ENCODE measurements at places on chromosomes 13 and 19. TPM values are rescaled to one million over a fixed set of nuclear protein-coding genes. Genes with fewer than 3 reads are reported as not detected.

DNA sequence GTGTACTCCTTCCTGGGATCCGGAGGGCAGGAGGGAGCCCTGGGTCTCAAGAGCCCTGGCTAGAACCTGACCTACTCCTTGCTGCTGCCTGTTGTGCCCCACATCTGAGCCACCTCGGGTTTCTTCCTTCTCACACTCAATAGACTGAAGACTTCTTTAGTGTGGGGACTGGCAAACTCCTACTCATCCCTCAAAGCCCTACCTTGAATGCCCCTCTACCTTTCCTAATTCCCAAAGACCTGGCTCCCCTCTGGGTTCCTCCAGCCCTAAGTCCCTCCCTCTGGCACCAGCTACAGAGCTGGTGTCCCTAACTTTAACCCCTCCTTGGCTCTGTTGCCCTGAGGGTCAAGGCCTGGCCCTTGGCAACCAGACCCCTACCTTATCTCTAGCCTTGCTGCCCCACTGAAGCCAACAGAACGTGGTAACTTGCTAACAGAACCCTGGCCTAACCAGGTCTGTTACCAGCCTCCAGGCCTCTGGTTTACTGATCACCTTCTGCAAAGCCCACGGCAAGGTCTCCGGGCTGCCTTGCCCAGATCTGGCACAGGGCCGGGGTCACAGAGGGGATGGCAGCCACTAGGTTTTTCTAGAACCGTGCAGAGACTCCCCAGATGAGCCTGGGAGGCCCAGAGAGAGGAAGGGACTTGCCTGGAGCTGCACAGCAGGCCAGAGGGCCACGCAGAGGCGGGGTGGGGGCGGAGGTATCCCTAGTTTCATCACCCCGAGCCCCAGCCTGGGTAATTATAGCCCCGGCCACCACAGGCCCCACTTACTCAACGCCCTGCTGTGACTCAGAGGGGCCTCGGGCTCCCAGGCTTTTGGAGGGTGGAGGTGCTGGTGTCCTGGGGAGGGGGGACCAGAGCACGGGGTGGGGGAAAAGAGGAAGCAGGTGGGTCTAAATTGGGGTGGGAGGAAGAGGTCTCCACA is 15.3 kb downstream of the ZBTB7A start:
- peaks cover 50% of the 10 kb centered on the region for H3K36me3 ChIP-seq
- peak overlapping the region; percentile 35 for H3K4me3 ChIP-seq
- H3K27me3 ChIP-seq = no peaks in the 10 kb centered on the region
- H3K27ac ChIP-seq = peak overlapping the region; percentile 56
- H3K4me1 ChIP-seq = peaks cover 42% of the 10 kb centered on the region

DNA sequence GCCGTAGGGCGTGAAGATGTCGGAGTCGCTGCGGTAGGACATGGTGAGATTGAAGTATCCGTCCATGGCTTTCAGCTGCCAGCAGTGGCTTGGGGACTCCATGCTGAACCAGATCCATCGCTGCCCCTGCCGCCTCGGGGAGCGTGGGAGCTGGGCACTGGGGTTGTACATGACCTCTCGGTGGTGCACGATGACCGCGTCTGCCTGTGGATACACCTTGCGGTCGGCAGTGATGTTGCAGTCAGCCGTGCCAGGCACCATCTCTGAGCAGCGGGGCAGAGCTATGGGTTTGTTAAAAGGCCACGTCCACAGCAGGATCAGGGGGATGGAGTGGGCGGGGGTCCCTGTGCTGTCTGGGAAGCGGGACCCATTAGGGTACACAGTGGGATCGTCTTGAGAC is 7.4 kb downstream of the FUT6 start:
- H3K4me1 ChIP-seq = peaks cover 6% of the 10 kb centered on the region
- no peaks in the 10 kb centered on the region for H3K27me3 ChIP-seq
- no peak overlapping the region for H3K27ac ChIP-seq

DNA sequence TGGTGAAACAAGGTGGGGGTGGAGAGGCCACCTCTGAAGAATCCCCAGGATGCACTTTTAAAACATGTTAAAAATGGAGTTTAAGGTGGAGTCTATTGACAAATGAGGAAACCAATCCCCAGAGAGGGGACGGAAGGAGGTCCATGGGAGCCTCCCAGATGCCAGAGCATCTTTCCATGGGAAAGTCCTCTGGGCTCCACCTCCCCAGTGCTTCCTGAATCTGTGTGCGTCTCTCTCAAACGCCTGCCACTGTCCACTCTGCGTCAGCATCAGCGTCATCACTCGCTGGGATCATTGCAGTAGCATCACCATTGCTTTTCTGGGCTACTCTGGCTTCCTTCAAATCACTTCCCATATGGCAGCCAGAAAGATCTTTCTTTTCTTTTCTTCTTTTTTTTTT is 6.2 kb downstream of the GPR4 start:
- no peaks in the 10 kb centered on the region for H3K36me3 ChIP-seq
- no peak for DNase-seq
- H3K4me1 ChIP-seq = peaks cover 34% of the 10 kb centered on the region
- no peak overlapping the region for H3K27ac ChIP-seq
- no peak overlapping the region for H3K4me3 ChIP-seq
- H3K27me3 ChIP-seq = peaks cover 73% of the 10 kb centered on the region

DNA sequence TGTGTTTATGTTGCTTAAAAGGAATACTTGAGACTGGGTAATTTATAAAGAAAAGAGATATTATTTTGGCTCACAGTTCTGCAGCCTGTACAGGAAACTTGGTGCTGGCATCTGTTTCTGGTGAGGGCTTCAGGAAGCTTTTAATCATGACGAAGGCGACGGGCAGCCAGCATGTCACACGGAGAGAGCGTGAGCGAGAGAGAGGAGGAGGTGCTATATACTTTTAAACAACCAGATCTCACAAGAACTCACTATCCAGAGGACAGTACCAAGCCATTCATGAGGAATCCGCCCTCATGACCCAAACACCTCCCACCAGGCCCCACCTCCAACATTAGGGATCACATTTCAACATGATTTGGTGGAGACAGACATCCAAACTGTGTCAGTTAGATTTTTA is 163.4 kb upstream of the TSC22D1 start:
- H3K4me3 ChIP-seq = no peak overlapping the region
- no peak overlapping the region for H3K27ac ChIP-seq
- peaks cover 6% of the 10 kb centered on the region for H3K27me3 ChIP-seq
- no peaks in the 10 kb centered on the region for H3K36me3 ChIP-seq
- H3K4me1 ChIP-seq = no peaks in the 10 kb centered on the region

GRCh38 chr13:42497798-42498197 is 76.2 kb upstream of the TNFSF11 start:
- peaks cover 16% of the 10 kb centered on the region for H3K36me3 ChIP-seq
- no peaks in the 10 kb centered on the region for H3K27me3 ChIP-seq
- no peak overlapping the region for H3K4me3 ChIP-seq
- DNase-seq = peak; percentile 70

Gene SLITRK6
- not detected for total RNA-seq

- no peaks in the 10 kb centered on the region for H3K27me3 ChIP-seq
- H3K4me1 ChIP-seq = no peaks in the 10 kb centered on the region
- H3K4me3 ChIP-seq = no peak overlapping the region
- DNase-seq = no peak
- H3K36me3 ChIP-seq = no peaks in the 10 kb centered on the region
- no peak overlapping the region for H3K27ac ChIP-seq
Measured at GRCh38 chr13:107900775-107901174, 314.6 kb downstream of the LIG4 start.

Gene TTYH1
- 1.2 TPM for total RNA-seq

Gene RPS28
- 1,333 TPM for total RNA-seq

Gene MADCAM1
- total RNA-seq = 0.16 TPM

- no peak overlapping the region for H3K4me3 ChIP-seq
- no peak for DNase-seq
- no peaks in the 10 kb centered on the region for H3K36me3 ChIP-seq
Measured at GRCh38 chr19:32316034-32316433, 29.4 kb upstream of the ZNF507 start.

Gene URAD
- not detected for total RNA-seq

Gene NANOS3
- 2.8 TPM for total RNA-seq

DNA sequence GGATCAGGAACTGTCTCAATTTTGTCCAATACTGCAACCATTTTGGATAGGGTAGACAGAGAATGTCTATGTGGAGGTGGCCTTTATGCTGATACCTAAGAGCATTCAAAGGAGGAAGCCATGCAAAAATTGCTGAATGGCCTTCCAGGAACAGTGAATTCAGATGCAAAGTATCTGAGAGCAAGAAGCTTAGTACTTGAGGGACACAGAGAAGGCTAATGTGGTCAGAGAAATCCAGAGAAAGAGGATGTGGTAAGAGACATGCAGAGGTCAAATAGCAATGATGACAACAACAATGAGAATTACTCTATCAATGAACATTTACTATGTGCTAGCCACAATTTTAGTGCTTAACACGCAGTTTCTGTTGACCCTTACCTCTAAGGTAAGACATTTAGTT is 785.6 kb upstream of the KLHL1 start:
- no peaks in the 10 kb centered on the region for H3K4me1 ChIP-seq
- DNase-seq = no peak
- no peaks in the 10 kb centered on the region for H3K27me3 ChIP-seq
- no peaks in the 10 kb centered on the region for H3K36me3 ChIP-seq
- no peak overlapping the region for H3K4me3 ChIP-seq

Gene DOHH
- total RNA-seq = 13.3 TPM

DNA sequence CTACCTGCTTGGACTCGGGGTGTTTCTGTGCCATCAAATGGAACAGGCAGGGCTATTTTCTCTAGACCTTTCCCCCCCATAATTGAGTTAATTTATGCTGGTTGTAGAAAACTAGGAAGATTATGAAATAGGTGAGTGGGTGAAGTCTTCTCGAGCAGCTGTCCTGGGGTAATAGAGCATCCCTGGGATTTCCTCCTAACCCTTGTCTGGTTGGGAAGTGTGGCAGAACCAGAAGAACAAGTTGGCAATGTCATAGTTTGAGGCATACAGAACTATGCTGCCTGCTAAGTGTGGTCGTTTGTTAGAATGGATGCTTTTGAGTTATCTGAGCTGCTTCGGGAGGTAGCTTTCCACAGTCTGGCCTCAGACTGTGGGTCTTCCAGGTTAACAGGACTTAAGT is 3.7 kb downstream of the GATAD2A start:
- H3K4me1 ChIP-seq = peaks cover 77% of the 10 kb centered on the region
- no peaks in the 10 kb centered on the region for H3K27me3 ChIP-seq
- DNase-seq = no peak

DNA sequence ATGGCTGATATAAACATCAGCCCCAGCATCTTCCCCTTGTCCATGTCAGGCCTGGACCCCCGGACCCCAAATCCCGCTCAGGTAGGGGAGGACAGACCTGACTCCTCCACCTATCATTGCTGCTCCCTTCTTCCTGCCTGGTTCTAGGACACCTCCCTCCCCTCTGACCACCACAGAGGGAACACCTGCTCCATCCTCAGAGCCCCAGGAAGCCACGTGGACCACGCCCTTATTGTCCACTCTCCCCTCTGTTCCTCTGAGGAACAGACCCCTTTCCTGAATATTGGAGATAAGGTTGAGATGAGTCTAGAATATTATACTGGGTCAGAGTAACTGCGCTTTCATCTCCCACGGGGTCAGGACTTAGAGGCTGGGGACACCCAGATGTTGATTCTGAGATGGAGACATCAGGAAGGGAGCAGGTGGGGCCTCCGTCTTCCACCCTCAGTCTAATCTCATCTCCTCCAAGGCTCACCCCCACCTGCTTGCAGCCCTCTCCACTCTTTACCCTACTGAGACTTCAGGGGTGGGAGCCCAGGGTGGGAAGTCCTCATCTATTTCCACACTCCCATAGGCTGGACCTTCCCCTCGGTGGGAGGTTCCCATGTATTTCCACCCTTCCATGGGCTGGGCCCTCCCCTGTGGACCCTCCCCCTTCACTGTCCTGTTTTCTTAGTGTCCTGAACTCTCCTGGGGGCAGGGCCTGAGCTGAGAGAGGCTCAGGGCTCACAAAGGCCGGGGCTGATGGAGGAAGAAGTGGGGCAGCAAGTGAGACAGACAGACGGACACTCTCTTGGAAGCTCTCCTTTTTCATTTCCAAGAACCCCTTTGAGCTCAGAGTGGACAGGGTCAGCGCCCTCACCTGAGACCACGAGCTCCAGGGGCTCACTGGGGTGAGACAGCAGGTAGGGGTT is 2.7 kb downstream of the LILRA4 start:
- H3K4me1 ChIP-seq = no peaks in the 10 kb centered on the region
- no peak overlapping the region for H3K4me3 ChIP-seq
- H3K27me3 ChIP-seq = peaks cover 22% of the 10 kb centered on the region

GRCh38 chr13:39998166-39998565 is 342.7 kb downstream of the COG6 start:
- H3K4me1 ChIP-seq = peaks cover 10% of the 10 kb centered on the region
- no peaks in the 10 kb centered on the region for H3K27me3 ChIP-seq
- no peak overlapping the region for H3K27ac ChIP-seq
- no peaks in the 10 kb centered on the region for H3K36me3 ChIP-seq
- DNase-seq = no peak

DNA sequence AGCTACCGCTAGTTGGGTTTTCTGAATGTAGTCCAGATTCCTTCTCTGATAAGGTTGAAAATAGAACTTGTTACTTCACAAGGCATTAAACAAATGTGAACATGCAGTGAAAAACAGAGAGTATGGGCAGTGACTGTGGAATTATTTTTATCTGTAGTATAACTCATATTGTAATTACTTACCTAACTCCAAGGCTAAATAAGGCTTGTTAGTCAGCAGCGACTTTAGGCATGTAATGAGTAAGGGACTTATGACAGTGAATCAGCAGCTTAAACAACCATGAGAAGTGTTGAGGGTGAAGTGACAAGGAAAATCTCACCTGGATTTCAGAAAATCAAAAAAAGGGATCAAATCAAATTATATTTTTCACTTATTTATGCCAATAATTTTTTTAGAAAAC is 1719.5 kb upstream of the MIR17HG start:
- no peaks in the 10 kb centered on the region for H3K4me1 ChIP-seq
- no peaks in the 10 kb centered on the region for H3K27me3 ChIP-seq
- H3K36me3 ChIP-seq = no peaks in the 10 kb centered on the region

DNA sequence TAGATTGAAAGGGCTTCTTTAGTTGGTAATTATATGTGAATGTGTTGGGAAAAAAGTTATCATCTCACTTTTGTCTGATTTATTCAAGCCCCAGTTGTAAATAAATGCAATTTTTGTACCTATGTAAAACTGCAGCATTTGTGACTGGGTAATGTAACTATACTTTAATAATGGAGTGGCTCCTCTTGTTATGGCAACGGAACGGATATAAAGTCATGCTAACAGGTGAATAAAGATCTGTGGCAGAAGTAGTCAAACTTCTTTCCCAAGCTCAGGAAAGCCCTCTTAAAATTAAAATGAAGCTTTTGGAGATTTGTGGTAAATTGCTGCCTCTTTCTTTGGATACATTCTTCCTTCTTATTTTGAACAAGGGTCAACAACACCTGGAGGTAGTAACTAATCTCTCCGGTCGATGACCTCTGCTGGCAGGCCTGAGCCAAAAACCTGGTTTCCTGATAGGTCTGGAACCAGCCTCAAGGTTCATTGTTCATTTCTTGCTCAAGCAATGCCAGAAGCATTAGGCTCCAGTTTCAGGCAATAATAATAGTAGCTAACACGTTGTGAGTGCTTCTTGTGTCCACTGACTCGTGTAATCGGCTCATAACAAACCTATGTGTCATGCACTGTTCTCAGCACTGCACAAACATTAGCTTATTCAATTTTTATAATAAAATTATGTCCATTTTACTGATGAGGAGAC is 313.4 kb upstream of the DACH1 start:
- H3K27ac ChIP-seq = no peak overlapping the region
- no peak for DNase-seq
- no peaks in the 10 kb centered on the region for H3K4me1 ChIP-seq
- no peak overlapping the region for H3K4me3 ChIP-seq
- H3K36me3 ChIP-seq = no peaks in the 10 kb centered on the region

Data from activated CD8-positive, alpha-beta memory T cell treated with anti-CD3 and anti-CD28 coated beads, Interleukin-2, amount 10 ng/mL, durations not matched to agents 7 days and 5 days (primary cell).